Muscle of arm (tissue), 14 donors: ENCODE measurements at places on chromosomes 1 and 21. TPM values are rescaled to one million over a fixed set of nuclear protein-coding genes. Genes with fewer than 3 reads are reported as not detected.

MUTYH gene
- polyA plus RNA-seq, result 11.6 TPM

FAM151A gene
- polyA plus RNA-seq, result 0.67 TPM

MTARC2 gene
- 20.8 TPM for polyA plus RNA-seq

GRCh38 chr1:167059045-167059808, 30.9 kb downstream of the GPA33 start:
- DNase-seq, result peak; percentile 79

PLPPR4 gene
- 9.1 TPM for polyA plus RNA-seq

- DNase-seq, result no peak
Measured at GRCh38 chr1:180633057-180634056, 1.5 kb downstream of the XPR1 start.

DNA sequence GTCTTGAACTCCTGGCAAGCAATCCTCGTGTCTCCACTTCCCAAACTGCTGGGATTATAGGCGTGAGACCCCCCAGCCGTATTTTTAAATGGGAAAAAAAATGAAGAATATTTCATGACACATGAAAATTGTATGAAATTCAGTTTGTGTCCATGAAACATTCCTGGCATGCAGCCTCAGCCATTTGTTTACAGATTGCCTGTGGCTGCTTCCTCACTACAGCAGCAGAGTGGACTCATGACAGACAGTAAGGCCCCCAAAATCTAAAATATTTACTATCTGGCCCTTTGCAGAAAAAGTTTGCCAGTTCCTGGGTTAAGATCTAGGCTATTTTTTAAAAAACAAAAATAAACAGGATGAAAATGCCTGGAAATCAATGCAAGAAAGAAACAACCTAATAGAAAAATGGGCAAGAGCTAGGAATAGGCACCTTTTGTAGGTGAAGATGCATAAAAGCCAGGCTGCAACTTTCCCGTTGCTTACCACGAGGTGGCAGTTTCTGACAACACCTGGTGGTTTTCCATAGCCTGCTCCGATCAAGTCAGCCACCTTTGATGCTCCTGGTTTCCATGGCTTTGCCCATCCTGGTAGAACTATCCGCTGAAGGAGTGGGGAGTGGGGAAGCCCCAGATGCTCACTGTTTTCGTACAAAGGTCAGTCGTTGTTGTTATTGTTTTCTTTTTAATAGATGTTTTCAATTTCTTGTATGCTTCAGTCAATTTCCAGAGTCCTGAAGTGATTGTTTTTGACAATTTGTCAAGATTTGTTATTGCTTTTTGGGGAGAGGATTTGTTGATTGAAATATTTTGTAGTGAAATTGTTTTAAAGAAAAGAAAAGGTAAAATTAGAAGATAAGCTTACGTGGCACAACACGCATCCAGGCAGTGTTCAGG, 24.3 kb downstream of the UBE2Q1 start:
- no peak for DNase-seq

DNALI1 gene
- polyA plus RNA-seq, result 12.8 TPM

DNA sequence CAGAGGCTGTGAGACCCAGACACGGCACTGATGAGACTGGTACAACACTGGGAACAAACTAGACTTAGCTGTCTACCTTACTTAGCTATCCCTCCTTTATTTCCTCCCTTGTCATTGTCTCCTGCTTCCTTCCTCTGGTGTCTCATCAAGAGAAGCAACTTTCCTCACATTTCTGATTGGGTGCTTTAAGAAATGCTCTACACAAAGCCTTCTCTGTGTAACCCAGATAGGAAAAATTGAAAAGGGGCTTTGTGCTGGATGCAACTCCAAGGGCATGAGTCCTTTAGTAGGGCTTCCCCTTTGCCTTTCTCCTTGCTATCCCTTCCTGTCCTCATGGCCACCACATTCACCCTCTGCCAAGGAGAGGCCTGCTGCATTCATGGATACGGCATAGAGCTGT, 274.5 kb downstream of the VAV3 start:
- no peak for DNase-seq

GRCh38 chr1:155051777-155052398, 772 bp downstream of the ADAM15 start:
- no peak for DNase-seq

- DNase-seq, result no peak
Measured at GRCh38 chr1:19525607-19526545, 40.5 kb upstream of the CAPZB start.

GRCh38 chr1:164895026-164895912, 336.3 kb downstream of the PBX1 start:
- no peak for DNase-seq

- no peak for DNase-seq
Measured at GRCh38 chr1:74180490-74180889, 17.5 kb downstream of the LRRIQ3 start.

- no peak for DNase-seq
Measured at GRCh38 chr1:67987046-67987799, 63.2 kb downstream of the DIRAS3 start.

ALPL gene
- polyA plus RNA-seq, result 3.5 TPM
